Omental fat pad (tissue), 4 donors: ENCODE measurements at places on chromosomes 7 and 10.

- no peak for DNase-seq
These were observed 45.1 kb upstream of the ZPBP start for GRCh38 chr7:50138101-50138500.

DNA sequence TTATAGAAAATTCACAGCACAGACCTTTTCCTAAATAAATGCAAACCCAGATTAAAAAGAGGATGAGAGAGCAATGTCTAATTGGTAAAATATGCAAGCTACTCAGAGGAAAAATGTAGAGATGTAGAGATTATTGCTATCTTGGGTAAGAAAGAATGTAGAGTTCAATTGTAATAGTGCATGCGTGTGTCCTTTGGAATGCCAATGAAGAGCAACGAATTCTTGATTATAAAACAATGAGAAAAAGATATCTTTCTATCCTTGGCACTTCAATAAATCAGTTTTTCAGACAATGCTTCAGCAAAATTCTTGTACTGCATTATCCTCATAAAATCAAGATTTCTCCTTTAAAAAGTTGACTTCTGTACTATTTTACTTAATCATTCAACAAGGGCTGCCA lies 50.9 kb downstream of the SEMA3D start:
- DNase-seq: no peak

DNA sequence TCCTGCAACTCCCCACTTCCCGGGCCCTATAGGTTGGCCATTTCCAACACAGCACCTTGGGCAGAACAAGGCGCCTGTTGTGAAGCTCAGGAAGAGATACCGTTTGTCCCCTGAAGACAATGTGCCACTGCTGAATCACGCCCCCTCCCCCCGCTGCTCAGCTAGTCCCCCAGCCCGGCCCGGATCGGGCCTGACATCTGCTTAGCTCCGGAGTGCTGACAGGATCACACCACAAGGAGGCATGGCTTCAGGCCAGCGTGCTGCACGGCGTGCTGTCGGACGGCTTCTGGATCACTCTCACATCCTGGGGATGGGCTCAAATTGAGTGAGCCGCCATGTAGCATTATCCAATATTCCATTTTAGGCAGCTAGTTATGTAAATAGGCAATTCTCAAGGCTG lies 62.1 kb upstream of the EFCAB10 start:
- no peak for DNase-seq

- no peak for DNase-seq
These were observed 4.6 kb upstream of the GDF10 start for GRCh38 chr10:47295411-47295810.

GRCh38 chr10:895324-895723 lies 36.2 kb downstream of the LARP4B start:
- DNase-seq: no peak

DNA sequence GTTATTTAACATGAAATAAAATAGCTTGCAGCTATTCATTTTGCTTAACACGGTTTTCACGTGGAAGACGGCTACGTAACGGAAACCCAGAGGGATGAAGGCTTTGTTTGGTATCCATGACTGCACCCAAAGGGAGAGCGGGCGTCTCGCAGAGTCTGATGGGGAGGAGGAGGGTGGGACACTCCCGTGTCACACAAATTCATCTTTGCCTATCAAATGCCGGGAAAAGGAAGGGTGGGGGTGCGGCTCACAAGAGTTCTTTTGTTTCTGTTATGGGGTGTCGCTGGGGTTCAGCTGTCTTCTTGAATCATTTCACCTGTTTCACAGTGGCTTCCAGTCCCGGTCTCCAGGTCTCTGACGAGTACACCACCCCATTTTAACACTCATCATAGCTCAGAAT lies 108.5 kb downstream of the ZRANB1 start:
- no peak for DNase-seq

- DNase-seq: no peak
These were observed 48.1 kb upstream of the COMTD1 start for GRCh38 chr10:75283671-75284470.

DNA sequence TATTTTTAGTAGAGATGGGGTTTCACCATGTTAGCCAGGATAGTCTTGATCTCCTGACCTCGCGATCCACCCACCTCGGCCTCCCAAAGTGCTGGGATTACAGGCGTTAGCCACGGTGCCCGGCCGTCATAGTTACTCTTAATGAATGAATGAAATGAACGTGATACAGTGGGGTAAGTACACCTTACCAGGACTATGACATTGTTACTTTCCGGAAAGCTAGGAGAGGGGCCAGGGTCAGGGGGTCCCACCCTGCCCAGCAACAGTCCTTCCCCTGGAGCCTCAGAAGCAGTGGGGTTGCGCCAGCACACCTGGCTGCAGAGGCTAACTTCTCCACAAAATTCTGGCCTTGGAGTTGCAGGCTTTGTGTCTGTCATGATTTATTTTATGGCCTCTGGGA lies 21.4 kb downstream of the VSTM4 start:
- DNase-seq: no peak

DNA sequence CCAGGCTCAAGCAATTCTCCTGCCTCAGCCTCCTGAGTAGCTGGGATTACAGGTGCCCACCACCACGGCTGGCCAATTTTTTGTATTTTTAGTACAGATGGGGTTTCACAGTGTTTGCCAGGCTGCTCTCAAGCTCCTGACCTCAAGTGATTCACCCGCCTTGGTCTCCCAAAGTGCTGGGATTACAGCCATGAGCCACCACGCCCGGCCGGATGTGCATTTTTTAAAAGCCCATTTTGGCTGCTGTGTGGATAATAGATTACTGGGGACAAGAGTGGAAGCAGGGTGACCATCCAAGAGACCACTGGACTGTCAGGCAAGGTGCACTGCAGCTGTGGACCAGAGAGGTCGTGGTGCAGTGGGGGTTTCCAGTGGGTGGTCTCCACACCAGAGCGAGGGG lies 21.4 kb downstream of the HKDC1 start:
- no peak for DNase-seq

- no peak for DNase-seq
These were observed 139.9 kb downstream of the KCNMA1 start for GRCh38 chr10:77497748-77498147.

GRCh38 chr7:128362670-128363069 lies 1.2 kb upstream of the PRRT4 start:
- DNase-seq: no peak

GRCh38 chr10:31153692-31154091 lies 122.0 kb upstream of the ZNF438 start:
- DNase-seq: no peak
